G401 (cell line): ENCODE measurements at places on chromosomes 2 and 18.

- no peak for DNase-seq
These were observed 488.8 kb upstream of the CHST9 start for GRCh38 chr18:27673861-27674260.

GRCh38 chr18:3900327-3900726, 450.4 kb downstream of the TGIF1 start:
- DNase-seq = no peak

DNA sequence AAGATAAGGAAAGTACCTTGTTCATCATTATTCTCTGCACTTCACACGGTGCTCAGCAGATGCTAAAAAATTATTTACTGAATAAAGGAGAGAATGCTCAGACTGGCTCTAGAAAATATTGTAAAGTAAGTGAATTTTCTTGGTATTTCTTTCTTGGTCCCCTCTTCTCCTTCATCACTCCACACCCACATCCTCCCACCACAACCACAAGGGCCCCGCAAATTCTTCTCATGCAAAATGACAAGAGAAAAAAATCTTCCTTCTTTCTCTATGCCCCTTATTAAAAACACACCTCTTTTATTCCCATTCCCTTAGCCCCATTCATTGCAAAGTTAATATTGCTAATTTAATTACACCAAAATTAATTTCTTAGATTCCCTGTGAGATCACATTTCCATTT, 74.2 kb upstream of the NEDD4L start:
- no peak for DNase-seq

GRCh38 chr2:134136731-134137130, 117.1 kb upstream of the MGAT5 start:
- DNase-seq = no peak

- DNase-seq = no peak
These were observed 221.6 kb downstream of the MYCN start for GRCh38 chr2:16161768-16162490.

DNA sequence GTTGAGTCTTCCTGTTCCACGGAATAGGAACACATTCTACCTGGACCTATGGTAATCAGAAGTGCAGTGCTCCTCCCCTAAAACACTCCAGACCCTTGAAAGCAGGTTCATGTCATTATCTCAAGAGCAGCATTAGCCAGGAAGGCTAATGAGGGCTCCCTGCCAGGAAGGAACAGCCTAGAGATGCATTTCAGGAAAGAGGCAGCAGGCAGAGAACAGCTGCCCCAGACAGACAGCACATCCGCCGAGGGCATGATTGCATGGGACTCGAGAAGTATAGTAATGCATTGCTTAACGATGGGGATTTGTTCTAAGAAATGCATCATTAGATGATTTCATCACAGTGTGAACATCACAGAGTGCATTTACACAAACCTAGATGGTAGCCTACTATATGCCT, 171.5 kb downstream of the ALK start:
- no peak for DNase-seq

DNA sequence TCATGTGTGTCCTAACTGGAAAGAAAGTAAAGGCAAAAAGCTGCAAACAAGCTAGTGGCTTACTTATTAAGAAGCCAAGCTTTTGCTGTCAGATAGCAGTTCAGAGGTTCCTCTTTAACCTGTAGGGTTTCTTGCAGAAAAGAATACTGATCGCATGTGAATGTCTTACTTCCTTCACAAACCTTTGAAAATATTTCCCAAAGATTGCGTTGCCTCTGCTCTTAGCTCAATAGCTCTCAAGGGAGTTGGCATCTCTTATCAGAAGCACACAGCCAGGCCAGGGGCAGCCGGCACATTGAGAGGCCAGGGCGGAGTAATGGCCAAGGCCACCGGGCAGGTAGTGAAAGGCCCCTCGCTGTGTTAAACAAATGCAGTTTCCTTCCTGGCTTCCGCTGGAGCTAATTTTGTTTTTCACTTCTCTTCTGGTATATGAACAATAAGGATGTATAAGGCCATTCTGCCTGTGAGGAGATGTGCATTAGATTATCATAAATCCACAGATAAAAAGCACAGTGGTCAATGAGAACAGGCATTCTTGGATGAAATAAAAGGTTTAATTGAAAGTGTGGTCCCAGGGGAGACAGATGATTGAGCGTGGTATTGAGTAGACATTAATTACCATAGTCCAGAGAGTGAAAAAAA, 542.4 kb upstream of the NRP2 start:
- no peak for DNase-seq

- DNase-seq = no peak
These were observed 175.2 kb upstream of the SLC14A2 start for GRCh38 chr18:45439851-45440645.
